ENCODE measurements at places on chromosomes 6 and 20.
A peak's percentile ranks its signal among the peaks of the same experiment; 100 is the strongest.

- DNase-seq = no peak
Measured at GRCh38 chr6:130369831-130370230, 4.0 kb downstream of the TMEM200A start.

DNA sequence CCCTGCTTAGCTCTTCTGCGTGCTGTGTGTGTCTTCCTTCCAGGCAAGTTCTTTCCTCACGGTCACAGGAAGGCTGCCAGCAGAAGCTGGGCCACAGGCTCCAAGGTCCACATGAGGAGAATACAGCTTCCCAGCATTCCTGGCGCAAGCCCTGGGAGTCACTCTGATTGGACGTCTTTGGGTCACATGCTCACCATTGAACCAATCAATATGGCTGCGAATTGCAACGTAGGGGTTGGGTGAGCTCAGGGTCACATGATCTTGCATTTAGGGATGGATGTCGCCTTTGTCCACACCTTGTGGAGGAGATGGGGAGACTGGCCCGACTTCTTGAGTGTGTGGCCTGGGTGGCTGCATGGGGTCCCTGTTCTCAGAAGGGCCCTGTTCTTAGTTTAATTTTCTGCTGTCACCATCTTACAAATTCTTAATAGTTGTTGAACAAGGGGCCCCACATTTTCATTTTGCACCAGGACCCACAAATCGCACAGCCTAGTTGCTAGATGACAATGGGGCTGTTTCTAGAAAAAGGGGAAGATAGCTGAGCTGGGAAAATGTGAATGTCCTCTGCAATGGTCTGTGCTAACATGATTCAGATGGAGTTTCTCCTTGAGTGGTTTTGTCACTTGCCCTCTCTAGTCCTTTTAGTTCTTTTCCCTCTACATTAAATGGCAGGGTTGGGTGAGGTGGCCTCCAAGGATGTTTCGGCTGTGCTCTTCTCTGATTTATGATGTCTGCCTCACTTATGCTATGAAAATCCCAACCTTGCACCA, 149.6 kb downstream of the CDH26 start:
- no peak for DNase-seq

- DNase-seq = peak; percentile 52
Measured at GRCh38 chr6:15441215-15441868, 195.5 kb downstream of the JARID2 start.

DNA sequence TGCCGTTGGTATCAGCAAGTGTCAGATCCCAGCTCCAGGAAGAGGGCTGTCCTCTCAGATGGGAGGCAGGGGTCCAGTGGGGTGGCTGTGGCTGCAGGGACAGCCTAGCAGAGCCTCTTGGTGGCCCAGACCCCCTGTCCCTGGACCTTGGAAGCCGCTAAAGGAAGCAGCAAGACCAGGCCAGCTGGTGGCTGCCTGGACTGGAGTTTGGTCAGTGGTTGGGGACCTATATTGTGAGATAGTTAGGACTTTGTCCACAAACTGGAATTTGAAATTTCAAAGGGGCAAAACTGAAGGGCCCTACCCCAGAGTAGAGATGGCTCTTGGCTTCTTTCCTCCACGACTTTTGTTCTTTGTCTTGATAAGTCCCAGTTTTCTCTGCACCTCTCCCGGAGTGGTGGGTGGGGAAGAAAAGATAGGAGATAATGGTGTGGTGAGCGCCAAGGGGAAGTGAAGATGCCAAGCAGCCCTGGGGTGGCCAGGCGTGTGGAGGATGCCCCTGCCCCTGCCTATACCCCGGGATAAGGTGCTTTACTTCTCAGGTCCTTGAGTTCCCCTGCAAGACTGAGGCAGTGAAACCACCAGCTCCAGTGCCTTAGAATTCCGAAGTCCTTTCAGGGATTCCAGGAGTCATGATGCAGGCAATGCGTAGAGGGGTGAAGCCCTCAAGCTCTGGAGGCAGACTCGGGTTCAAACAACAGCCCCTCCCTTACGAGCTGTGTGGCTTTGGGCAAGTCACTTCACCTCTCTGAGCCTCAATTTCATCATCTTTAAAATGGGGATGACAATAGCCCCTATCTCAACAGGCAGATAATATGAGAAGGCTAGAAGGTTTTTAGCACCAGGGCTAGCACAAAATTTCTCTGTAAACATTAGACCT, 40.2 kb downstream of the HNF4A start:
- DNase-seq = no peak

GRCh38 chr20:56631318-56631989, 2.3 kb downstream of the TFAP2C start:
- DNase-seq = no peak

GRCh38 chr20:59498291-59498690, 106.0 kb upstream of the PHACTR3 start:
- DNase-seq = no peak

DNA sequence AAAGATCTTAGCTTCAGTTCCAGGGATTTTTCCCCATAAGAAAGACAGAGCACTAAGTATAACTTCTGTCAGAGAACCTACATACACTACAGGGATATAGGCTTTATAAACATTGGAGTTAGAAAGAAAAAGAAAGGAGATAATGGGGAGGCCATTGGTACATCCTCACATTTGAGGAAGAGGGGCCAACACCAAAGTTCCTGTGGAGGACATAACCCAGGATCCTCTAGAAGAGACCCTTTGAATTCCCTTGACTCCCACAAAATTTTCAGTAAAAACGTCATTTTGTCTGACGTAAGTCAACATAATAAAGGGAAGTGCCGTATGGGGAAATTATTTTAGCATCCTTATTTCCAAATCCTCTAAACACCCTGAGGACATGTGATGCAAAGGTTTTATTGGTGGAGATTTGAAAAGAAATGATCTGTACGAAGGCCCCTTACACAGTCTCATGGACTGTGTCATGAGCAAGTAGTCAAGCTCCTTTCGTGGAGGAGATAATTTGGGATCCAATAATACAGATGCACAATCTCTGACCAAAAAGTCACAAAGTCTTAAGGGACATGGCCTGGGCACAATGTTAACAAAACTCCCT, 33.2 kb downstream of the HLA-DRA start:
- DNase-seq = no peak

DNA sequence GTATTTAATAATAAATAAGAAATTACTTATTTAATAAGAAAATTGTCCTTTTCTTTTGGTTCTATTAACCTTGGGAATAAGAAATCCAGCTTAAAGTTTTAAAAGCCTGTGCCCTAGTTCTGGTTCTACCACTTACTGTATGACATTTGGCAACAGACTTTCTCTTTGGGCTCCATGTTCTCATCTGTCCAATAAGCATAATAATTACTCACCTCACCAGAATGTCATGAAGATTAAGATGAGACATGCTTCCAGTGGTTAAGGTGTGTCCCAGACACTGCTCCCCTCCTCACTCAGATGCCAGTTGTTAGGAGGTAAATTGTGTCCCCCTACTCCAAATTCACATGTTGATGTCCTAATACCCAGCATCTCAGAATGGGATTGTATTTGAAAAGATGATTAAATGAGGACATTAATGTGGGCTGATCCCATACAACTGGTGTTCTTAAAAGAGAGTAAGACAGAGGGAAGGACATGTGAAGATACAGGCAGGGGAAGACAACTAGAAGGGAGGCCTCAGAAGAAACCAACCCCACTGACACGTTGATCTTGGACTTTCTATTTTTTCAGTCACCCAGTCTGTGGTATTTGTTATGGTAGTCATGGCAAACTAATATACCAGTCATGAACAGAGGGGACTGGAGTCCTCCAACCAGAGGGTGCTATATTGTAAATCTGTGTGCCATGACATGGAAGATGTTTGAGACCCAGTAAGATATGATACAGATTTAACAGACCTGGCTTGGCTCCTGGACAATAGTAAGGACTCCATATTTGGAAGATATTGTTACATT, 6.4 kb upstream of the MICAL1 start:
- no peak for DNase-seq

DNA sequence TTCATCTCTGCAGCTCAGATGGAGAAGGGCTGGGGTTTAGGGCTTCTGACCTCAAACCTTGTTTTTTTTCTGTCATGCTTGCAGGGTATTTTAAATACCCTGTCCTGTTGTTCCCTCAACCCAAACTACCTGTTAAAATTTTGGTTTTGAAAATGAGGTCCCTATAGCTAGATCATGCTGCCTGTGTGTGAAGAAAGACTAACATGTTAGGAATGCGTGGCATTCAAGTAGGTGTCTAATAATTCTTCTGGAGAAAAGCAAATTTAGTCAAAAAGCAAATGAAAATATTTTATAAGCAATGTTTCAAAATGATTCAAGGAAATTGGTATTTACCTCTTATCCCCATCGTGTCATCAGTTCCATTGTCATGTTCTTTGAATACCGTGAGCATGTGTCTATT, 77.2 kb upstream of the C20orf144 start:
- DNase-seq = no peak

DNA sequence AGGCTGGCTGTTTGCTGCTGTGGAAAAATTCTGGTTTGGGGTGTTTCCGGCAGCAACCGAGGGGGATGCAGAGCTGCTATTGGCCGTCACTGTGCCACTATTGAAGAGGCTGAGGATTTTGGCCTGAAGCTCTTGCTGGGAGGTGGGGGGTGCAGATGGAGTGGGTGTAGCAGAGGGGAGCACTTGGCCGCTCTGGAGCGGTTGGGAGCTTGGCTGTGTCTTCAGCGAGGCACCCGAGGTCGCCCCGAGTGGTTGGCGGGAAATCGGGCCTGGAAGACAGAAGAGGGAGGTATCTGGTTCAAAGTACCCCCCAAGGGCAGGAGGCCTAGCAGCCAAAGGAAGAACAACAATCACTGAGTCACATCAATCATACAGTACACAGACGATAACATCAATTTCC, 27.1 kb downstream of the NCOA5 start:
- no peak for DNase-seq

DNA sequence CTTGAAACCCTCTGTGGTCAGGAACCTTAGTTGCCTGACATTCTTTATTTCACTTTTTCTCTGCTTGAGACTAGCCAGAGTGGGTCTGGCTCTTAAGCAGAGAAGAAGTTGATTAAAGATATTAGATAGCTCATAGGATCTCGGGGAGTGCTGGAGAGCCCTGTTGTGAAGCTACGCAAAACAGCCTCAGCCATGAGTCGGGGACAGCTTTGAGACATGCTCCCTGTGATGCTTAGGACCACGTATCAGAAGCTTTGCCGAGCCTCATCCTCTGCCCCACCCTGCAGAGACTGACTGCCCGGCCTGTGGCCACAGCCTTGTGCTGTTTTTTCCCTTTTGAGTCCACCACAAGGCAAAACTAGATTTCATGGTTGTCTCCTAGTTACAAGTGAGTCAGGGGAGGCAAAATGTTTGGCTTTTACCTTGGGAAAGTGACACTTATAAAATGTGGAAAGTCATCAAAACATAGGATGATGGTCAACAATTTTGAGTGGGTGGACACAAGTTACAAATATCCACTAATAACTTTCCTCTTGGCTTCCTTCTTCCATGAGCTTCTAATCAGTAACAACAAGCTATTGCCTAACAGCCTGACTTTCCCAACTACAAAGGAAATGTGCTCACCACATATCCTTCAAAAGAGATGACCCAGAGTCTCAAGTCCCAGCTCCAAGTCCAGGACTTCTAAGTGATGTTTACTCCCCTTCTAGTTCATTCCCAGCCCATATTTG, 108.4 kb downstream of the JAG1 start:
- DNase-seq = no peak

DNA sequence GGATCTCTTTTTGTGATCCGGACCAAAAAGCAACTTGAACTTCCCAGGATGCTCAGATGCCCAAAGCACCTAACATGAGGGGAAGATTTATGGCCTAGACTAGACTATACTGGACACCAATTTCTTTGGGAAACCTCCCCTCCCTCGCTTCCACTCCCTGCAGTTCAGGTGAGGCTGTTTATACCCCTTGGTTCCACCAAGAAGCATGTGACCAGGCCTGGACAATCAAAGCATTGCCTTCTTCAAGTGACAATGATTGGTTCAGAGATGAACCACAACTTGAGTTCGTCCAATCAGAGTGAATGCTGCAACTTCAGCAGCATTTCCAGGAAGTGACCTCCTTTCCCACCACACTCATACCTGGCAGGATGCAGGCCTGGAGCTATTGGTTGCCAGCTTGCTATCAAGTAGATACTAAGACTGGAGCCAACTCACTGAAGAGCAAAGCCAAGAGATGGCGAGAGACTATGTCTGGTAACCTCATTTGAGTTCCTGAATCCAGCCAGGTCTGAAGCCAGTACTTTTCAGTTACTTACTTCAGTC, 45.6 kb upstream of the SLC9A8 start:
- no peak for DNase-seq

DNA sequence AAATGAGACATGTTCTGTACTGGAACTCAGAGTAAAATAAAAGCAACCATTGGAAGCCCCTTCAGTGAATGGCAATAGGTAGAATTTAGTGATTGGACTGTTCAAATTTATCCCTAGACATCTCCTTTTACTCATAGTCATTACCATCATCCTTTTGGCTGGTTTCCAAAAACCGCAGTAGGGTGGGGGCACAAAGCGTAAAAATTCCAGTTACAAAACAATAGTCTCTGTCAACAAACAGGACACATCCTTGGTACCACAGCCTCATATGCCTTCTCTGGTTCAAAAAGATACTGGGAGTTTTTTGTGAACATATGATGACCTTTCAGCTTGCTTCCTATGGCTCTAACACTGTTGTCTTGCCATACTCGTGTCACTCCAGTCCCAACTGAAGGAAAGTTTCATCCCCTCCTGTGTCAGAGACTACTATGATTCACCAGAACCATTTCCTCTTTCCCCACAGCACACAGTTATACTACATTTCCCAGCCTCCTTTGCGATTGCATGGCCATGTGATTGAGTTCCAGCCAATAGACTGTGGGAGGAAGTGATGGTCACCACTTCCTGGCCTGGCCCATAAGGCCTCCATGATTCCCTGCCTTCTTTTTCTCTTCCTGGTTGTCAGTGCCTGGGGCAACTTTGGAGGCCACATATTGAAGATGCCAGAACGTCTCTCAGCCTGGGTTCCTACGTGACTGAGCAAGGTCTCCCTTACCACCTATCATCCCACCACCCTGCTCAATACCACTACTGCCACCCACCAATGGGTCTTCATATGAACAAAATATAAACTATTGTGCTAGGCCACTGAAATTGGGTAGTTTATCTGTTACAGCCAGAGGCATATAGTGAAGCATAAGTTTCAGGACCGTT, 162.4 kb downstream of the ID4 start:
- no peak for DNase-seq

- no peak for DNase-seq
Measured at GRCh38 chr6:156934069-156934460, 156.9 kb downstream of the ARID1B start.

DNA sequence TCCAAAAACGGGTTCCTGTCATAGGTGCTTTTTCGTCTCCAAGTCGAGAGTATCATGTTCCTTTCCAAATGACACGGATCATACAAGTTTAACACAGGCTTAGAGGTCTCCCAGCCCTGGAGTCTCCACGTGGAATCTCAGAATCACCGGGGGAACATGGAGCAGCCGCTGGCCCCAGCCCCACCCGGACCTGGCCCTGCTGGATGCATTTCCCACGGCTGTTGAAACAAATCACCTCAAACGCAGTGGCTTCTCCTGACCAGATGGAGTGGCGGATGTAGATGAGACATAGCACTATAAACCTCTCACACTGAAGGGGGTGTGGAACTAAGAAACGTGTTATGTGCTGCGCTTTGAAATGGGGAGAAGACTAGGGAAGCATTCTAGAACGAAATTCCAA, 70.0 kb upstream of the FRMD1 start:
- DNase-seq = no peak
